Tibial nerve (tissue), 4 donors: ENCODE measurements at places on chromosomes 6 and 20.

GRCh38 chr6:77456531-77457248 is 6.6 kb downstream of the HTR1B start:
- no peak for DNase-seq

DNA sequence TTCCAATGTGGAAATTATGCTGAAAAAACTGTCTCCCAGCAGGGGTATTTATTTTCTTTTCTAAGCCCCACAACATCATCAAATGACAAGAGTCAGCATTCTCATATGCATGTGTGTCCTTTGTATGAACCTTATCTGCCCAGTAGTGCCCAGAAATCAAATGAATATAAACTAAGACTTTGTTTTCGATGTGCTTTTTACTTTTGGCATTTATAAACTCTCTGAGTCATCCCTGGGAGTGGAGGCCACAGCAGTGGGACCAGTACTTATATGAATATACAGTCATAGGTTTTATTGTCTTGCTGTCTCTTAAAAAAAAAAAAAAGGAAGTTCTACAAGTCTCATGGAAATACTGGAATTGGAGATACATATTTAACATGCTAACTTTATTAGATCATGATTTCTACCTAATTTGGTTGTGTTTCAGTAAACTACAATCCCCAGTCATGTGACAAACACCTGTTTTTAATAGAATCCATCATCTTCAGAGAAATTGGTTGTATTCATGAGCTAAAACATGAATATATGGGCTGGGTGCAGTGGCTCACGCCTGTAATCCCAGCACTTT is 99.2 kb upstream of the TMEM181 start:
- DNase-seq: no peak

DNA sequence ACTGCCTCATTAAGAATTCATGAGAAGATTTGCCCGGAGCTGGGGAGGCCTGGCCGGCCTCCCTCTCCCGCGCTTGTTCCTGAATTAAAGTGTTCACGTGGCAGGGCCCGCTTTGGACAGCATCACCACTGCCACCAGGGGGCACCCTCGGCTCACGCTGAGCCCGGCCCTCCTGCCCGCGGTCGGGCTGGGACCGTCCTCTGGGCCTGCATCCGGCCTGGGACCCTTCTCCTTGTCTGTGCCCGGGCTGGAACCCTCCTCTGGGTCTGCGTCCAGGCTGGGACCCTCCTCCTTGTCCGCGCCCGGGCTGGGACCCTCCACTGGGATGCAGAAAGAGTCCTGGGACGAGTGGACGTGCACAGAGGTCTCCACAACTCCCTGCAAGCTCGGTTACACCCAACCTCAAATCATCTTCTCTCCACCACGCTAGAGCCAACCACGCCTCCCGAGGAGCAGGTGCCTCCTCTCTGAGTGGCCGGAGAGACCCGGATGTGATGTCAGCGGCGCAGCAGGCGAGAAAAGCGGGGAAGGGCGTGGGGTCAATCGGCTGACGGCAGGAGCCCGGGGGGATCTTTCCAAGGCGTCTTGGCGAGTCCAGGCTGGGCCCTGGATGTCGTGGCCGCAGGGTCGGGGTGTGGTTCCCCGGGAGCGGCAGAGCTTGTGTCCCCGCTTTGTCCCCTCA is 50.9 kb upstream of the DACT2 start:
- peak; percentile 45 for DNase-seq

- DNase-seq: peak; percentile 76
Observed at GRCh38 chr20:23161968-23162696, 76.0 kb upstream of the CD93 start.

DNA sequence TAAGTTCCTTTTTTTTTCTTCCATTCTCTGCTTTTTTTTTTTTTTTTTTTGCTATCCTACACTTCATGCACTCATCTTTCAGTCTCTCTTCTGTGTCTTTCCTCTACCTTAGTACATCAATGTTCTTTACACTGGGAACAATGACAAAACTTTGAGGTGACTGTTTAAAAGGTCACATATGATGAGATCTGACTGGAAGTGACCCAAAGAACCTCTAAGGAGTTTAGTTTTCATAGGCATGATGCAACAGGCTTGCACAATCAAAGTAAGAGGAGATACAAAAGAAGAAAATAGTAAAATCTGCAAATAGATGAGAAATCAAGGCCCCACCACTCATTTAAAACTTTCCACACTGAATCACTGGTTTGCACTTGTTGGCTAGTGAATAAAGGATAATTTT is 840.8 kb downstream of the TBC1D32 start:
- no peak for DNase-seq

DNA sequence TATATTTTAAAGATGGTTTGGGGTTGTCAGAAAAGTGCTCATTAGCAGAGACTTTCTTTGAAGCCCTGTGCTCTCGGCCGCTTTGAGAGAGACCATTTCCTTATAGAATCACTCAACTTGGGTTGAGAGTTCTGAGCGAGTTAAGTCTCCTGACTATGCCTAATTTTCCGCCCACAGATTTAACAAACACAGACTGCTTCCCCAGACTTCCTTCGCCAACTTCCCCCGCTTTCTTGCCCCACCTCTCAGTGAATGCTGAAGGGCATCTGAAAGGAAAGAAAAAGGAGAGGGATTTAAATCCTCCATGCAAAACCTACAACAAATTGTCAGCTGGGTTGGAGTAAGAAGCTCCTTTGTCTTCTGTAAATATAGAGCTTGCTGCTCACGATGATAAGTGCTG is 224.0 kb downstream of the EYA2 start:
- DNase-seq: no peak

DNA sequence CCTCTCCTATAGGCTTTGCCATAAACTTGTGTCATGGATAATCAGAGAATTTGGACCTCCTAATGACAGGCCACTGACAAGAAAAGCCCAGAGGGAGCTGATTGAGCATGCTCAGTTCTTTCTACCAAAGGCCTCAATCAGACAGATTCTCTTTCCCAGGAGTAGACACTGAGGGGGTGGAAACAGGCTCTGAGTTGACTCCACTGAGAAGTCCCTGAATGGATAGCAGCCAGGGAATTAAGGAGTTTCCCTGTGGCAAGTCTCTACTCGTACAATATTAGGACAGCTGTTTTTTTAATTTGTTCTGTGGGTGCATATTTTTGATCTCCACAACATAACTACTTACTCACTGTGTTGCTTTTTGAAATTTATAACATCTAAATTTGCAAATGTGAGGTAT is 63.3 kb downstream of the SLC16A10 start:
- DNase-seq: no peak
